ENCODE measurements at places on chromosomes 12 and 14.

- no peak for DNase-seq
Measured at GRCh38 chr14:85273099-85273677, 256.8 kb upstream of the FLRT2 start.

- DNase-seq, result no peak
Measured at GRCh38 chr12:4700621-4701026, 19.6 kb upstream of the GALNT8 start.

DNA sequence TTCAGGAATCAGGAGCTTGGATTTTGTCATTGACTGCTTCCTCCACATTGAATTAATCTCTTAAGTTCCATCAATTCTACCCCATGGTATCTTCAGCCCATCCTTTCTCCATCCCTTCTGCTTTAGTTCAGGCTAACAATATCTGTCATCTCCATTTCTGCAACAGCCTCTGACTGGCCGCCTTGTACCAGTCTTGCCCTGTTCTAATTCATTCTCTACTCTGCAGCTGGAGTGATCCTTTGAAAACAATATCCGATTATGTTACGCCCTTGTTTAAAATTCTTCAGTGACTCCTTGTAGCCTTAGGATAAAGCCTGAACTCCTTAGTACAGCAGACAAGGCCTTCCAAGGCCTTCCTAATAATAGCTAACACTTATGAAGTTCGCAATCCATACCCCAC, 170.2 kb downstream of the ETV6 start:
- DNase-seq, result no peak

GRCh38 chr12:132170094-132170636, 25.9 kb downstream of the NOC4L start:
- no peak for DNase-seq

- DNase-seq, result no peak
Measured at GRCh38 chr12:48954841-48955501, 2.3 kb downstream of the ARF3 start.

DNA sequence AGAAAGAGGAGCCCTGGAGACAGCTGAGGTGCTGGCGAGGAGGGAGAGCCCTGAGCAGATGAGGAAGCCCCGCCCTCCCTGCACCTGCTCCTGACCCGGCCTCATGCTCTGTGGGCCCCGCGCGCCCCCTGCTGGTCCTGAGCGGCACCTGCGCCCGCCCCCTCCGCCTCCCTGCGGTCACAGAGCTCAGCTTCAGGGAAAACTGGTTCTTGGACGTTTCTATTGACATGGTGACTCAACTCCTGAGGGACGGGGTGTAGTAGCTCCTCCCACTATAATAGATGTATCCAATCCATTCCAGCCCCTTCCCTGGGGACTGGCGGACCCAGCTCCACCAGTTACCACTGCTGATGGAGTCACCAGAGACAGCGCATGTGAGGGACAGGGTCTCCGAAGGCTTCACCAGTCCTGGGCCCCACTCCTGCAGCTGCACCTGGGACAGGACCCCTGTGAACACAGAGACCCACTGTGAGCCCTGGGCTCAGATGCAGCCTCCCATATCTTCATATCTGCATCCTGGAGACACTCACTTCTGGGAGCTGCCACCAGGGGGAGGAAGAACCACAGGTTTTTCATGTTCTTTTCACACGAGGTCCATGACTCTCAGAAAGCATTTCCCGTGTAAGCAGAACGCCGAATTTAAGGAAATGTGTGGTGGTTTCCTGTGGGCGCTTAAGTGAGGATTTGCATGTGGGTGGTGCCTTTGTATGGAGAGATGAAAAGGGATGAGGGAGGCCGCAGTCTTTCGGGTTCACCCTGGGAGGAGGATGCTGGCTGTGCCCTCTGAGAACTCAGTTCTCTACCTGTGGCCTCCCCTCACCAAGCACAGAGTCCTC, 1346.4 kb downstream of the TMEM121 start:
- DNase-seq, result peak; percentile 72

- no peak for DNase-seq
Measured at GRCh38 chr14:24659916-24660570, 26.1 kb upstream of the GZMB start.

GRCh38 chr14:29926701-29927375, 809 bp downstream of the PRKD1 start:
- no peak for DNase-seq

DNA sequence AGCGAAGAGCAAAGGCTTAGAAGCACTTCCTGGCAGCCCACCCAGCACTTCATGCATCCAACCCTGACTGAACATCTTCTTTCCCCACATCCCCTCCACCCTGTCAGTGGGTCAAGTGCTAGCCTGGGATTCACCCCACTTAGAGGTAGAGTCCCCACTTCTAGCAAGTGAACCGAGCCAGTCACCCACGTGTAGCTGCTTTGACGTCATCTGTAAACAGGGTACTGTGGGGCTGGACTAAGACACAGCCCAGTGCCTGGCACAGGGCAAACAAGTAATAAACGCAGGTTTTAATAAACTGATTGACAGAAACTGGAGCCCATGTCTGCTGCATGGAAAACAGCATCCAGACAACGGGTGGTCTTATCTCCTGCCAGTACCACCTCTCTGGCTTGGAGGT, 61.7 kb downstream of the ITPK1 start:
- no peak for DNase-seq

DNA sequence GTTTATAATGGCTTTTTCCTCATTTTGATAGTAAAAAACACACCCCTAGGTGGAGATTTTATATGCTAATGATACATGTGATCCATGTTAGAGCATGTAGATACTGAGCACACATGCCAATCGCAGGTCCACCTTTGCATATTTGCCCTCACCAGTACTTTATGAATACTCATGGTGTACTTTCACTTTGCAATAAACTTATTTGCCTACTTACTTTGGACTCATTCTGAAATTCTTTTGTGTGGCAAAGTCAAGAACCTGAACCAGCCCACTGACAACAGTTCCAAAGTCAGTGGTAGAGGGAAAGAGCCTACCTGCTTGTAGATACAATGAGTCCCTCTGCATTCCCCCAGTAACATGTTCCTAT, 58.5 kb upstream of the DHRS4 start:
- no peak for DNase-seq

DNA sequence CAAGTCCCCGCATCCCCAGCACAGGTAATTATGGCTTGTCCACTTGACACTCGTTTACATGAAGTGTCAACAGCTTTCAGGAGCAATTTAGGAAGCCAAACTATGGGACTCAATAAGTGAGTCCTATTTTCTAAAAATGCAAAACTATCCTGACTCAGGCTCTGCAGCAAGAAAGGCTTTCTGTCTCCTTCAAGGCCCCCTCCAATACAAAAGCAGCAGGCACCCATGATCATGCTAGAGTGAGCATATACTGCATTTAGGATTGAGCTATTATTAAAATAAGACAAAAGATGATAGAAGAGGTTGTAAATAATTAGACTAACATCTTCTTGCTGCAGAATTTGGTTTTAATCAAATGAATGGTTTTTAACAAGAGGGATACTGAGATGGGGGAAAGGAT, 3.2 kb downstream of the SIX6 start:
- no peak for DNase-seq

- DNase-seq, result no peak
Measured at GRCh38 chr14:101369194-101369915, 191.9 kb upstream of the DIO3 start.

DNA sequence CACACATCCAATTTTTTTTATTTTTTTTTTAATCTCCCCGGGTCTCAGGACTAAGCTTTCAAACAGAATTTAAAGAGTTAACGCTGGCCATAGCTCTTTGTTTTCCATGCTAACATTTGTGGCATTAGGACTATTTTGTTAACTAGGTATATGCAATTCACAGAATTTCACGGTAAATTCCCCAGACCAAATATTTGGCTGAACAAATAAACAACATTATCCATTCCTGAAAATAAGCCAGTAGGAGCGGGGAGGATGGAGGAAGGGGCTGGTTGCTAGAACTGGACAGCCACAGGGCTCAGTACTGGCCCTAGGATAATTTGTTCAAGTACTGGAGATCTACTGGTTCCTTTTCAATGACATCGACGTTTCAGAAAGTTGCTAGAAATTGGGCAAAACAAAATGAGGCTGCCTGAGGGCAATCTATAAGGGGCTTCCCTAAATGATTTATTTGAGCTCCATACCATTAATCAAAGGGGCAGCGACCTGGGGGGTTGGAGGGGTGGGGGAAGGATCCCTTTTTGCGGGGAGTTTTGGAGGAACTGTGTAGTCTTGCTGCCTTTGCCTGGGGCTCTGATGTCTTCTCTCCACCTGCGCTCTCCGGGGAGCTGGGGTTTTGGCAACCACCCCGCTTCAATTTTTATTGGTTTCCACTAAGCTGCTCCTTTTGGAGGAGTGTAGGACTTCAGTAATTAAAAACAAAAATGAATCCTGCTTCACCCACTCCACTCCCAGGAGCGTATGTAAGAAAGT, 9.0 kb downstream of the BMP4 start:
- DNase-seq, result no peak

DNA sequence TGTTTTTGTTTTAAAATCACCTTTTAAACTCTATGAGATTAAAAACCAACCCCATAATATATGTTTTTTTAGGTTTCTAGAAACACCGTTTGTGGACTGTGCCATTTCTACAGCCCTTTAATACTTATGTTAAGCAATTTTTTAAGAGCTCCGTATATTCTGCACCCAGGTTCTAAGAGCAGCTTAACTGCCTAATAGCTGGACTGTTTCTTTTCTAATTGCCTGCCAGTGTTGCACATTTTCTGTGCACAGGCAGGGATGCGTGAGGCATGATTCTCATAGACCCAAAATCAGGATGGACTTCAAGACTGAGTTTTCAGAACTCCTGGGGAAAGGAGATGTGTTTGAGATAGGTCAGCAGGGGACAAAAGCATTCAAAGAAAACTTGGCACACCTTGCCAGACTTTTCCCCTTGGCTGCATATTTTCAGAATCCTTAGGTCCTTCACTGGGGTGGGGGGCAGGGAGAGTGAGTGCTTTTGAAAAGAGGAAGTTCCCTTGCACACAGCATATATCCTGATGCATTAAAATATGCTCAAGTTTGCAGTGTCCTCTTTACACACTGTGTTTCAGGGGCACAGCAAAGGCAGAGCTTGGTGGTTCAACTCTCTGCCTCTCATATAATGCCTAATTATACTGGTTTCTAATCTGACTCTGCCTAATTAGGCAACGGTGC, 27.9 kb downstream of the TMEM30B start:
- no peak for DNase-seq

GRCh38 chr12:89064780-89065179, 287.5 kb downstream of the DUSP6 start:
- DNase-seq, result no peak

DNA sequence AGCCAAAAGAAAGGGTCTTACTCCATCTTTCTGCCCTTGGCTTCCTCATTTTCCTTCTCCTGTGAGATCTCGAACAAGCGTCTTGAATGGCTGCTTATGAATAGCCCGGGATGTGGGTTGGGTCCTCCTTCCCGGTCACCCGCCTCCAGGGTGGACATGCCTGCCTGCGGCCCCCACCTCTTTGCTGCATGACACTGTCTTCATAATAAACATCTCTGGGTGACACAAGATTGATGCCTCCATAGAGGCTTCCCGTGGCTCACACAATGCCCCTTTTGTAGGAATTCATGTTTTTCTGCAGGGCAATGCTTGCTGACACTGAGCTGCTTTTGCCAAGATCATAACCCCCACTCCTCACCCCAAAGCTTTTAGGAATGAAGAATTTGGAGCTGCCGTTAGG, 125.9 kb downstream of the ZNF664 start:
- no peak for DNase-seq

DNA sequence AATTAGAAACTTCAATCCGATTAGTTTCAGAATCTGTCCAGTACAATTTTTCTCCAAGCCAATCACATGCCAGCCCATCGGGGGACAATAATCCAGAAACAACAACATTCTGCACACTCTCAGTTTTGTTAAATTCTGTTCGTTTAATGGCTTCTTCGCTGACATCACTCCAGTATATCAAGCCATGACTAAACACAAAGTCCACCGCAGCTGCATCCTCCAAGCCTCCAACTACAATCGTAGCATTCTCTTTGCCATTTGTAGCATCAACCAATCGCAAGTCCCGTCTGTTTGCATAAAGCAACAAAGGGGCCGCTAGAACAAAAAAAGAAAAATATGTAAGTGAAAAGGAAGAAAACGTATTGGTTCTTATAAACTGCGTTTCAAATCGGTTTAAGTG, 22.5 kb downstream of the LRP6 start:
- DNase-seq, result no peak

DNA sequence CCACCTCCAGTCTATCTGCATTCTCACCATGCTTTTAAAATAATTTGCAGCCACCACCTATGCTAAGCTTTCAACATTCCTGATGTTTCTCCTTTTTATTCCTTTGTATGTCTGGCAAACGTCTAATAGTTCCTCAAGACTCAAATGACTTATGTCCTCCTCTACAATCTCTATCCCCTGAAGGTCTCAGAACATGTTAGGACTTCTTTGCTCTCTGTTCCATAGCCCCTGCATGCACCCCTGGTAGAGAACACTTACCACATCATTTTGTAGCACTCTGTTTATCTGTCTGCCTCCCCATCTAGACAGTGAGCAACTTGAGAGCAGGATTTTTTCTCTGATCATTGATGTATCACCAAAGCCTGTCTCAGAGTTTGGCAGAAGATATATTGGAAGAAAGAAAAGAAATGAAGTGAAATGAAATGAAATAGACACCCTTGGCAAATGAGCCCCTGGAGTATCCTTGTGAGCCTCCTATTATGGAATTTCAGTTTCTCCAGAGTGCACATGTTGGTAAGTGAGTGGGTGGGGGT, 1231.2 kb upstream of the FLRT2 start:
- DNase-seq, result no peak

DNA sequence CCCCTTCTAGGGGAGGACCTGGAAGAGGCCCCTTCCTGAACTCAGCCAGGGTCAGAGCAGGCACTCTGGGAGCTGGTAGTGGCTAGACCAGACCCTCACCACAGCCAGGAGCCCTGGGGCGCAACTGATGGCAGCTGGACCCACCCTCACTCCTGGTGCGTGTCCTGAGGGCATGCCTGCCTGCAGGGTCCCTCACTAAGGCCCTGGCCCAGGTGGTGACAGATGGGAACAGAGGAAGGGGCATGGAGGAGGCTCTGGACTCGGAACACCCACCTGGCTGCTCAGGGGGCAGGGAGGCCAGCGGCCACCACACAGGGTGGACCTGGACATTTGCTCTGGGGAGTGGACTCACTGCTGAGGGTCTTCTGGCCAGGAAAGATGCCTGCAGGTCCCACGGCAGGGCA, 342.2 kb upstream of the SFSWAP start:
- no peak for DNase-seq

- DNase-seq, result peak; percentile 77
Measured at GRCh38 chr12:54005853-54006558, 2.8 kb upstream of the HOXC8 start.

GRCh38 chr14:77086017-77086727, 11.9 kb upstream of the CIPC start:
- DNase-seq, result no peak

- DNase-seq, result no peak
Measured at GRCh38 chr14:77613201-77613600, 3.2 kb downstream of the SPTLC2 start.
